Germinal center (tissue), 1 donor: ENCODE measurements at places on chromosomes 3 and 15.

DNA sequence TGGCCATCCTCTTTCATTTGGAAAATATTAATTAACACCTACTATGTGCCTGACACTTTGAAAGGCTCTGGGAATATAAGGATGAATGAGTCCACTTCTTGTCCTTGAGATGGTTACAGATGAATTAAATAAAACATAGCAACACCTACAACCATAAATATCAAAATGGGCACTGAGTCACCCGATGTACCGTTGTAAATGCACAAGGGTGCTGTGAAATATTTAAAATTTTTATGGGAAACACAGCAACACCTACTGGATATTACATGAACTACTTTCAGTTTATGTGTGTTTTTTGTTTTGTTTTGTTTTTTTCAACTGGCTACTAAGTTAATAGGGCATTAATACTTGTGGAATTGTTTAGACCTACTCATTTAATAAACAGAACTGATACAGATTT lies 239.0 kb upstream of the NAALADL2 start:
- no peak for DNase-seq

GRCh38 chr3:70742081-70742480 lies 429.6 kb upstream of the MDFIC2 start:
- no peak for DNase-seq

- no peak for DNase-seq
These were observed 2.0 kb downstream of the ISLR start for GRCh38 chr15:74175271-74176191.

DNA sequence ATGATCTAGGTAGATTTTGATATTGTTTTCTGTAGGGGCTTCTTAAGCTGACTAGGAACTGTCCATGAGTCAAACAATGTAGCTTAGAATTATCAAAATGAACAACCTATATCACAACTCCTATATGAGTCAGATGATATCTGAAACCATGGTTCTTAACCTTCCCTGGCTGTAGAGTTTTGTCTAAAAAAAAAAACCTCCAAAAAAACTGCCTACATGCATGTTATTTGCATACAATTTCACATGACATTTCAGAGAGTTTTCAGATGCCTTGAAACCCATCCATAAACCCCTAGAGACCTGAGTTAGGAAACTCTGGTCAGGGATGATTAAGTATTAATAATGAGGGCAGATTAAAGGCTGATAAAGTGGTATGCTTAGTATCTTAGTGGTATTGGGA lies 157.0 kb downstream of the CHST2 start:
- no peak for DNase-seq

- no peak for DNase-seq
These were observed 995.9 kb upstream of the CFAP20DC start for GRCh38 chr3:60045686-60046085.

GRCh38 chr3:134704556-134704955 lies 53.7 kb upstream of the KY start:
- DNase-seq: no peak

DNA sequence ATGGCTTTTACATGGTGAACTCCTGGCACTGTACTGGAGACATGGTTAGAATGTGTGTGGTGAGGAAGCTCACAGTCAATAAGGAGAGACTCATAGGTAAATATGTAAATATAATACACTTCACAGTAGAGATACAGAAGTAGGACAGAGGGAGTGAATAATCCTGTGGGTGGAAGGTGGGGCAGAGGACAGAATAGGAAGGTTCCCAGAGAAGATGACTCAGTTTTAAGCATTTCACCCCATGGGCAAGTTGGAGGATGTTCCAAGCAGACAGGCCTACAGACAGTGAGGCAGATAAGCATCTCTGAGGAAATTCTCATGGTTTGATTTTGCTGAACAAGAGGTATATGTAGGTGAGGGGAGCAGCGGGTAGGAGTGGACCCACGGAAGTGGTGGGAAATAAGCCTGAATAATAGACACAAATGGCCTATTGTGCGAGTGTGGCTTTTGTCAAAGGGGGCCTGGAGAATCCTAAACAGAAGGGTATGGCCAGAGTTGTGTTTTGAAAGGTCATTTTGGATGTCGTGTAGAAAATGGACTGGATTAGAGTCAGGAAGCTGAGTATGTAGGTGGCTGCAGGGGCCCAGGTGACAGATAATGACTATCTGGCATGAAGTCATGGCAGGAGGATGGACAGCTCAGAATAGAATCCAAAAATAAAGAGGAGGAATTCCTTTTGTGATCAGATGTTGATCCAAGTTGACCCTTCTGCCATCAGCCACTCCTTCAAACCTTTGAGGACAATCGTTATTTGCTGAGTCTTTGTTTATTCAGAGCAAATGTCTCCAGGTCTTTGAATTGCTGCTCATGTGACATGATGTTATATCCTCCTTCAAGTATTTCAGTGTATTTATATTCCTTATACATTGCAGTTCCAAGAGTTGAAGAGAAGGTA lies 97.3 kb upstream of the THRB start:
- DNase-seq: no peak

DNA sequence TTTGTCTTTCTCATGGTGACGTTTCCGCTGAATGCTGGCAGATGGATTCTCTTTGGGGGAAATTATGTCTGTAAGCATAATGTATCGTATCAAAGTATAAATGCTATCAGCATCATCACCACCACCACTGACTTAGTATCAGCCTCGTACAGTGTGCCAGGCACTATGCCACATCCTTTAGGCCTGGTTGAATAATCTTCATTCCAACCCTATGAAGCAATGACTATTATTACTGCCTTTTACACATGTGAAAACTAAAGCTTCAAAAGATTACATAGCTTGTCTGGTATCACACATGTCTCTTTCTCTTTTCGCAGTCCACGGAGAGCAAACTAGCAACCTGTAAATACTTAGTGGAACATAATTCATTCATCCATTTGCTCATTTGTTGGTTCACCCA lies 166.7 kb upstream of the PRICKLE2 start:
- DNase-seq: no peak

DNA sequence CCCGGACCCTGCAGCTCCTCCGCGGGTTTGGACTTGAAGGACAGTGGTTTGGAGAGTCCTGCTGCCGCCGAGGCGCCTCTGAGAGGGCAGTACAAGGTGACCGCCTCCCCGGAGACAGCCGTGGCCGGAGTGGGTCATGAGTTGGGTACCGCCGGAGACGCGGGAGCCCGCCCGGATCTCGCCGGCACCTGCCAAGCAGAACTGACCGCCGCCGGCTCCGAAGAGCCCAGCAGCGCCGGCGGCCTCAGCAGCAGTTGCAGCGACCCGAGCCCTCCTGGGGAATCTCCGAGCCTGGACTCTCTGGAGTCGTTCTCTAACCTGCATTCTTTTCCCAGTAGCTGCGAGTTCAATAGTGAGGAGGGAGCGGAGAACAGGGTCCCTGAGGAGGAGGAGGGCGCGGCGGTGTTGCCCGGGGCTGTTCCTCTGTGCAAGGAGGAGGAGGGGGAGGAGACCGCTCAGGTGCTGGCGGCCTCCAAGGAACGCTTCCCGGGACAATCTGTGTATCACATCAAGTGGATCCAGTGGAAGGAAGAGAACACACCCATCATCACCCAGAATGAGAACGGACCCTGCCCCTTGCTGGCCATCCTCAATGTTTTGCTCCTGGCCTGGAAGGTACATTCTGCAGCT lies 634 bp downstream of the MINDY2 start:
- peak; percentile 31 for DNase-seq

DNA sequence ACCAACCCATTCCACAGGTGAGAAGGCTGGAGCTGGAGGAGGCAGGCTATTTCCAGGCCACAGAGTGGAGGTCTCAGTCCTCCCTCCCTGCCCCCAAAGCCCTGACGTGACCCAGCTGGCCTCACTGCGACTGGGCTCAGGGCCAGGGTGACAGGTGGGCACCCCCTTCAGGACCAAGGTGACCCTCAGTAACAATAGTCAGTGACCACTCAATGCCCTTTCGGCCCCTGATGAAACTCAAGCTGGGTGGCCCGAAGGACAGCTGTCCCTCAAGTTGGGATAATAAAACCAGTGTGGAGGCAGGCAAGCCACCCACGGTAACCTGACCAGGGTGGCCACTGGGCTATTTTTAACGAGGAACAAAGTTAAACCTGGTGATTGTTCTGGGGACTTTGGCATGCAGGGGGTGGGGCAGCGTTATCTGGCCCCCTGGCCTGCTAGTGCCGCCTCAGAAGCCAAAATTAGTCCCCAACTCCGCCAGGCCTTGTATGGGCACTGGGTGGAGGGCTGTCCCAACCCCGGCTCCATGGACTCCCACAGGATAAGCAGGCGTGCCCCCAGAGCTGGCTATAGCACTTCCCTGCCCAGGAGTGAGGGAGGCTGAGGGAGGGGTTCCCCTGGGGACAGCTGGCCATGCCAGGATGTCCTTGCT lies 1.1 kb downstream of the TNNC1 start:
- DNase-seq: no peak

DNA sequence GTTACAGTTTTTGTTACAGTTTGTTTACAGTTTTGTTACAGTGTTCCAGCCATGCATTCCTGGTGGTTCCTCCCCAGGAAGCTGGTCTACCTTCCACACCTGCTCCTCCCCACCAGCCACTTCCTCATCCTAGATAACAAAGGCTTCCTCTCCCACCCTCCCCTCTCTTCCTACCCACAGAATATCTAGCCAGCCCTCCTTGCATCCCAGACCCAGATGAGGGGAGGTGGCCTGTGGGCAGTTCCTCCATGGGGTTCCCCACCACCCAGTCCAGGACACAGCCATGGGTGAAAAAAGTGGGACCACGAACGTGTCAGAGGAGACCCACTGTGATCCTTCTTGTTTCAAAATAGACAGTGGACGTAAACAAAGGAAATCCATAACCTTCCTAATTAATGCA lies 122.8 kb upstream of the ABHD17C start:
- DNase-seq: no peak

DNA sequence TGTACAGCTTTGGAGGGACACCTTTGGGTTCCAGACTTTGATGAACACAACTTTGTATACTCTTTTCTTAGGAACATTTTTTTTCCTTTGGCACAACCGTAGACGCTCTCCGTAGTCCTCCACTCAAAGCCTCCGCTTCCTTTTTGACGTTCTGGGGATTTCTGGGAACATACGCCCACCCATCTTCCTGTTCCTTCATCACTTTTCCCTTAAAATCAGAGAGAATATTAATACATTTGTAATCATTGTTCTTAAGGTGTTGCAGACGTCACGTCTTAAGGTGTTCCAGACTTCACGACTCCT lies 405 bp upstream of the SPG21 start:
- DNase-seq: no peak

GRCh38 chr15:63015618-63016017 lies 26.9 kb upstream of the TPM1 start:
- no peak for DNase-seq
